CD4-positive, alpha-beta memory T cell (primary cell): ENCODE measurements at places on chromosomes 6 and 20. TPM values are rescaled to one million over a fixed set of nuclear protein-coding genes. Genes with fewer than 3 reads are reported as not detected.
A peak's percentile ranks its signal among the peaks of the same experiment; 100 is the strongest.

The DNAH8 gene
- 0.09 TPM for total RNA-seq

The SDHAF4 gene
- 13.8 TPM for total RNA-seq

The C20orf204 gene
- total RNA-seq: 3.7 TPM

DNA sequence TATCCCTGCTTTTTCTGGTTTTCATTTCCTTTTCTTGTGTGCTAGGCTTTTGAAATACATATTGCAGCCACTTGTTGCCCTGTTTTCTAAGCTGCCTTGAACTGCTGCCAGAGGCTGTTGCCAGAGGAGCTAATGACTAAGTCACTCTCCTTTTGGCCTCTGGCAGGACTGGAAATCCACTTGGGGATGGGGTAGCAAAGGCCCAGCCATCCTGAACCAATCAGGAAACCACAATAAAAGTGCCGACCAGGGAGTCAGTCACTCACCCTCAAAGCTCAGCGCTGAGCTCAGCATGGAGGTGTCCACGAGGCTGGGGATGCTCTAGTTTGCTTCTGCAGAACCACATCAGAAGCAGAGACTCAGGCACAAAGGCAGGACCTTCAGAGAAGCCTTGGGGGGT, 813.0 kb downstream of the DHX35 start:
- no peak for DNase-seq
- H3K27me3 ChIP-seq: no peaks in the 10 kb centered on the region
- H3K27ac ChIP-seq: no peak overlapping the region
- H3K36me3 ChIP-seq: no peaks in the 10 kb centered on the region

DNA sequence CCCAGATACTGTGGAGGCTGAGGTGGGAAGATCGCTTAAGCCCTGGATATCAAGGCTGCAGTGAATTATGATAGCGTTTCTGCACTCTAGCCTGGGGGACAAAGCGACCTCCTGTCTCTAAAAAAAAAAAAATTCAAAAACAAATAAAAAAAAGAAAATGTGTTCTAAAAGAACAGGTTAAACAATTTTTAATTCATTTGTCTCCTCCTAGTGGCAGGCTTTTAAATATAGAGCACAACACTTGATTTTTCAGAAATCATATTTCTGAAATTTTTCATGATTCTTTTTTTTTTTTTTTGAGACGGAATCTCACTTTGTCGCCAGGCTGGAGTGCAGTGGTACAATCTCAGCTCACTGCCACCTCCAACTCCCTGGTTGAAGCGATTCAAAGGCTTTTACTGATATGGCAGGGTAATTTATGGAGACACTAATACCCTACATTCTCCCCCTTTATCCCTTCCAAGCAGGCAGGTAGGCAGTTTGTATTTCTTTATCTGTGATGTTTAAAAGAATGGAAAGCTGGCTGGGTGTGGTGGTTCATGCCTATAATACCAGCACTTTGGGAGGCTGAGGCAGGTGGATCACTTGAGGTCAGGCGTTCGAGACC, 8.7 kb upstream of the GTF3C6 start:
- H3K36me3 ChIP-seq: no peaks in the 10 kb centered on the region
- H3K4me1 ChIP-seq: no peaks in the 10 kb centered on the region
- H3K4me3 ChIP-seq: no peak overlapping the region
- DNase-seq: peak; percentile 47

DNA sequence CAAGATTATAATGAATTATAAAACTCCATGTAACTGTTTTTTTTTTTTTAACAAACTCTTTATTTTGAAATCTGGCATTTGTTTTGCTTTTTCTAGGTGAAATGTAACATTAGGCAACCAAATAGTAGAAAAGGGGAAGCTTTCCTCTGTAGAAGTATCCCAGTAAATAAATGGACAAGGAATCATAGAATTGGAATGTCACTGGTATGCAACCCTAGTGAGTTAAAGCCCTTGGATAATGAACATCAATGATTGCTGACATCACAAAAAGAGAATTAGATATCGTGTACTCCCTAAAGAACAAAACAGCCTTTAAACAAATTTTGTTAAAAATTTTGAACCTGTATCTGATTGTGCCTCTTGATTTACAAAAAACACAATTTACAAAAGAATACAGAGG, 93.9 kb upstream of the OGFRL1 start:
- H3K27ac ChIP-seq: no peak overlapping the region
- DNase-seq: no peak
- no peaks in the 10 kb centered on the region for H3K36me3 ChIP-seq
- no peaks in the 10 kb centered on the region for H3K4me1 ChIP-seq
- H3K4me3 ChIP-seq: no peak overlapping the region
- H3K27me3 ChIP-seq: no peaks in the 10 kb centered on the region

DNA sequence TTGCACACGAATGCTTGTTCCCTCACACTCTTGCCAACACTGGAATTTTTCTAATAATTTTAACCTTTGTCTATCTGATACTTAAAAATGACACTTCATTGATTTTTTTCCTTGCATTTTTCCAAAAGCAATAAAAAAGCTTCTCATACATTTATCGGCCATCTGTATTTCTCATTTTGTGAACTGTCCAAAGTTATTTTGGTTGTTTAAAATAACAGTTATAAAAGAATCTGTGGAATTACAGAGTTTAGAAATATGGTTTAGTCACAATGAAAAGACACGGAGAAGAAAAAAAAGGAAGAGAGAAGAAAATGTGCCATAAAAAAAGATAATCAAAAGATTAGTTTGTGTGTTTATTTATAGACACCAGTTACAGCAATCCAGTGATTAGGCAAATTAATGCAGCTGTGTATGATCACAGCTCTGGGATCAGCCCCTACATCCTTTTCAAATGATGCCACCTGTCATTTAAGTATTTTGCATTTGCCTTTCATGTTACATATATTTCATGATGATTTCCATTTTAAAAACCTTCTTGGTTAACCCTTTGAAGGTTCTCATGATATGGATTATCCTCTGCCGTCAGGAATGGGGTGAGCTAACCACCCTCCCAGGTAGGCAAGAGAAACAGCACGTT, 171.7 kb downstream of the BACH2 start:
- no peaks in the 10 kb centered on the region for H3K27me3 ChIP-seq
- no peaks in the 10 kb centered on the region for H3K4me1 ChIP-seq
- H3K36me3 ChIP-seq: no peaks in the 10 kb centered on the region
- no peak overlapping the region for H3K27ac ChIP-seq

DNA sequence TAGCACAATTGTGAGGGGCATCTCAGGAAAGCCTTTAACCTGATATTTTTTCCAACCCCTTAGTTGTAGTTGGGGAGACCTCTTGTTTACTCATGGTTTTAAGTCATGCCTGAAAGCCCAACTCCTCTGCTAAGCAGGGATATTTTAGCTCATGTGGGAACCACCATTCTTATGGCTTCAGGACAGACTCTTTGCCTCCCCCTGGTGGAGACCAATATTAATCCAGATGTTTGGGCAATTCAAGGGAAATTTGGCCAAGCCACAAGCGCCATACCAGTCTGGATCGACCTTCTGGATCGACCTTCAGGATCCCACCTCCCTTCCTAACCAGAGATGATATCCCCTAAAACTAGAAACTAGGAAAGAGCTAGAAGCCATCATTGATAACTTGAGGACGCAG, 211.2 kb downstream of the C6orf118 start:
- H3K36me3 ChIP-seq: no peaks in the 10 kb centered on the region
- H3K4me3 ChIP-seq: no peak overlapping the region
- no peaks in the 10 kb centered on the region for H3K27me3 ChIP-seq
- H3K27ac ChIP-seq: no peak overlapping the region
- H3K4me1 ChIP-seq: no peaks in the 10 kb centered on the region
- DNase-seq: no peak

- H3K27me3 ChIP-seq: no peaks in the 10 kb centered on the region
- H3K4me1 ChIP-seq: no peaks in the 10 kb centered on the region
- H3K4me3 ChIP-seq: no peak overlapping the region
- H3K36me3 ChIP-seq: no peaks in the 10 kb centered on the region
Observed at GRCh38 chr6:20352346-20352745, 49.3 kb upstream of the E2F3 start.

DNA sequence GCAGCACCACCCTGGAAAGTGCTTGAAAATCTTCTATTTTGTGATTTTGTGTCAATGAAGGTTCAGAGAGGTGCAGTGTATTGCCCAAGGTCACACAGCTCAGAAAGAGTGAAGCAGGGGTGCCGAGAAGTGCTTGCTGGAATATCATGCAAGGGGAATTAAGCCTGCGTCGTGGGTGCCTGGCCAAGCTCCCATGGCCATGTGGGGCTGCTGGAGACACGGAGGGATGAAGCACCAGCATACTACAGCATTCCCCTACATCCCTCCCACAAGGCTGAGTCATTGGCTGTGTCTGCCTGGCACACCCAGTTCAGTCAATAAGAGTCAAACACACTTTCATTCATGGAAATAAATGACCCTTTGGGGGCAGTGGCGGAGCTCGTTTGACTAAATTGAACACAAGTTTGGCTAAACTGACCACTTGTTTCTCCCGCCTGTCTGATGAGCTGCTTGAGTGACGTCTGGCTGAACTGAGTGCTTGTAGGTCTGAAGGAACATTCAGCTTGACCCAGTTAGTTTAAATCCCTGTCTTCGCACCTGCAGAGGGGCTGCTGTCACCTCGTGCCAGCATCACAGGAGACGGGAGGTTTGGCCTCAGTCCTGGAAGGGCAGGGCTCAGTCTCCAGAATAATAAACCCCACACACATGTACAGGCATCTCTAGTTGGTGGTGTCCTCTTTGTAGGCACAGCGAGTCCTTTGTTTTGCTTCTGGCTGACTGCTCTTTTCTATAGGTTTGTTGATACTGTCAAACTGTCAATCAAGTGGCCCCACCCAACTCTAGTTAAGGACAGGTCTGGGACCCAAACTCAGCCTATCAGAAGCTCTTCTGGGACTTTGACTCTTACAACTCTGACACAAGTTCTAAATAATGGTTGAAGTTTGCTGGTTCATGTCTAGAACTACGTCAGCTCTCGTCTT, 8.4 kb upstream of the TGM2 start:
- H3K4me1 ChIP-seq: no peaks in the 10 kb centered on the region
- DNase-seq: no peak
- H3K36me3 ChIP-seq: no peaks in the 10 kb centered on the region

DNA sequence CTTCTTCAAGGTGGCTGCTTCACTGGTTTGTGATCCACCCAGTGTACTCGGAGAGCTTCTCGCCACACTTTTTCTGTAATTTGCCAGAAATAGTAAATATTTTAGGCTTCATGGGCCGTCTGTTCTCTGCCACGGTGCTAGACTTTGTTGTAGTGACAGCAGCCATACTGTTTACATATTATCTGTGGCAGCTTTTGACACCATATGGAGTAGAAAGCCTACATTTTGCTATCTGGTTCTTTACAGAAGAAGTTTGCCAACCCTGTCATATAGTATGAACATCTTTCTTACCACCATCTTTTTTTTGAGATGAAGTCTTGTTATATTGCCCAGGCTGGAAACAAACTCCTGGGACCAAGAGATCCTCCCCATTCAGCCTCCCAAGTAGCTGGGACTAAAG, 32.5 kb downstream of the FAM209B start:
- no peak overlapping the region for H3K4me3 ChIP-seq
- no peaks in the 10 kb centered on the region for H3K36me3 ChIP-seq
- DNase-seq: no peak
- H3K4me1 ChIP-seq: no peaks in the 10 kb centered on the region
- no peaks in the 10 kb centered on the region for H3K27me3 ChIP-seq

- H3K4me3 ChIP-seq: no peak overlapping the region
- no peaks in the 10 kb centered on the region for H3K4me1 ChIP-seq
- no peaks in the 10 kb centered on the region for H3K36me3 ChIP-seq
- no peak for DNase-seq
- no peak overlapping the region for H3K27ac ChIP-seq
Observed at GRCh38 chr6:163335671-163336545, 78.6 kb upstream of the QKI start.

DNA sequence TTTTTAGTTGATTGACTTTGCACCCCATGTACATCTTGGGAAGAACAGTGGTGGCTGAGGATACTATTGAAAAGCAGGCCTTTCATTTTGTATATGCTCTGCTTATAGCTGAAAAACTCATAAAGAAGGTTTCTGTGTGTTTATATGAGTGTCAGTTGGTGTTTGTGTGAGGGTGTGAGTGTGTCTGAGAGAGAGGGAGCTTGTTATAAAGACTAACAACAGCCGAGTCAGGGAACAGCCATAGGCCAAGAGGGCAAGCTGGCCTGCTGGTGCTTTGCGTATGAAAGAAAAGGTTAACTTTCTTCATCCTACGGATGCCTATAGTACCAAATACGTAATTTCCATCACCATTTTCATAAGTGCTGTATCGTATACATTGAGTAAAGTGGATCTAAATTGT, 88.3 kb downstream of the MTHFD1L start:
- H3K4me3 ChIP-seq: no peak overlapping the region
- H3K27ac ChIP-seq: no peak overlapping the region
- H3K4me1 ChIP-seq: no peaks in the 10 kb centered on the region

DNA sequence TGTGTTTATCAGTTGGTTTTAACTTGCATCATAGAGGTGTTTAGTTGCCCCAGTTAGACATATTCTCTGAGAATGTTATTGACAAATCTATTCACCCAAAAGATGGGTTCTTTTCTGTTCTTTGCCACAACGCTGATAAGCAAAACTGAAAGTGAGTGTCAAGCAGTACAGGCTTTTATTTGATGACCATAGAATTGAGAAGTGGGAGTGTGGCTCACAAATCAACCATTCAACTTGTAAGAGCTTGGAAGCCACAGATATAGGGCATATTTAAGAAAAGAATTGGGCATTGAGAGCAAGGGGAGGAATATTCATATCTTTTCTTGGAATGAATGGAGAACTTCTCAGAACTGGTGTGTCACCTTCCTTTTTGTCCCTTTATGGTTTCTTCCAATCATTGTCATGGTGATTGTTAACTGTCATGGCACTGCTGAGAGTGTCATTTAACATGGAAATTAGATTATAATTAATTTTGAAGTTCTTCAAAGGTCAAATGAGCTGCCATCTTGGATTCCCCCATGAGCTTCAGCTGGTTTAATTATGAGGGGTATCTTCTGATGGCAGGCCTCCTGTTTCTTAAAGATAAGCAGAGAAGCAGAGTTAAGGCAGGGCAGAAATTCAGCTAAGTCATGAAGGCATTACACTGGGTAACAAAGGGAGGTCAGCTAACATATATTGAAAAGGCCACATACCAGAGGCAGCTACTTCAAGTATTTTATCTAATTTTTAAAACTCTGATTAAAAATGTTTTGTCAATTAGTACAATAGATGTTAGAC, 254.0 kb upstream of the HTR1E start:
- H3K27ac ChIP-seq: no peak overlapping the region
- no peaks in the 10 kb centered on the region for H3K27me3 ChIP-seq
- DNase-seq: no peak
- H3K4me1 ChIP-seq: no peaks in the 10 kb centered on the region
- no peak overlapping the region for H3K4me3 ChIP-seq
